ENCODE measurements at places on chromosomes 5 and 9. TPM values are rescaled to one million over a fixed set of nuclear protein-coding genes. Genes with fewer than 3 reads are reported as not detected.

Gene LCN15
- not detected for total RNA-seq

Gene CSF1R
- total RNA-seq, result 0.52 TPM

Gene F12
- total RNA-seq, result 0.20 TPM

Gene CHSY3
- total RNA-seq, result not detected

Gene ESM1
- total RNA-seq, result not detected

Gene SPATA9
- not detected for total RNA-seq

Gene MYORG
- 0.42 TPM for total RNA-seq

Gene PCDHB13
- total RNA-seq, result not detected

Gene LCN2
- total RNA-seq, result not detected

Gene SPINK13
- total RNA-seq, result not detected

Gene ADCY2
- total RNA-seq, result not detected

Gene HSD17B3
- total RNA-seq, result 0.42 TPM

Gene DEPDC1B
- total RNA-seq, result 0.60 TPM

Gene DBH
- 1.7 TPM for total RNA-seq

Gene TMEM38B
- total RNA-seq, result 13.9 TPM

Gene SAXO1
- total RNA-seq, result 0.19 TPM

Gene SPATA31E1
- not detected for total RNA-seq

Gene NME5
- total RNA-seq, result not detected
